Fibroblast of skin of abdomen (primary cell): ENCODE measurements at places on chromosomes 1 and 21.
A peak's percentile ranks its signal among the peaks of the same experiment; 100 is the strongest.

GRCh38 chr1:41020654-41021053 is 871 bp downstream of the SLFNL1 start:
- no peak for DNase-seq

DNA sequence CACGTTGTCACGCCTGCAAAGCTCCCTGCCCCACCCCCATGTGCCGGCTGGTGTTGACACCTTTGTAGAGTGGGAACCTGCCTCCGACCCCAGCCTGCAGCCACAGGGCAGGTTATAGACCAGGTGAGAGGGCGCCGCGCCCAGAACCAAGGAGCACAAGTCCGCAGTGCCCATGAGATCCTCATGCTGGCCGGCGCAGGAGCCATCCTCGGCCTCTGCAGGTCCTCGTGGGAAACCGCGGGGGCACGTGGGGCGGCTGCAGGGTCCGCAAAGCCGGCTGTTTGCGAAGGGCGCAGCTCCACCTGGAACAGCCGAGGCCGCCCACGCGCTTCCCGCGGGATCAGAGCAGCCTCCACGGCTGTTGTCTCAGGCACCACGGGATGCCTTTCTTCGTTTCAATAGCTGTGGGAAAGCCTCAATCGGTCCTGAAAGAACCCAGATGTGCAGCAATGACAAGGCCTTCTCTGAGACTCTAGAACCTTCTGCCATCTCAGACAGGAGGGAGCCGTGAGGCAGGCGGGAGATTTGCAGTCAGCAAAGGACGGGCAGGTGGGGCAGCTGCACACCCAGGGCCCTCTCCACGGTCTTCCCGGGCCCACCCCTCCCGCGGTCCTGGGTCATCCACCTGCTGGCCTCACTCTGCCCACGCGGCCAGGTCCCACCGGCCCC is 29.9 kb downstream of the POFUT2 start:
- no peak for DNase-seq

DNA sequence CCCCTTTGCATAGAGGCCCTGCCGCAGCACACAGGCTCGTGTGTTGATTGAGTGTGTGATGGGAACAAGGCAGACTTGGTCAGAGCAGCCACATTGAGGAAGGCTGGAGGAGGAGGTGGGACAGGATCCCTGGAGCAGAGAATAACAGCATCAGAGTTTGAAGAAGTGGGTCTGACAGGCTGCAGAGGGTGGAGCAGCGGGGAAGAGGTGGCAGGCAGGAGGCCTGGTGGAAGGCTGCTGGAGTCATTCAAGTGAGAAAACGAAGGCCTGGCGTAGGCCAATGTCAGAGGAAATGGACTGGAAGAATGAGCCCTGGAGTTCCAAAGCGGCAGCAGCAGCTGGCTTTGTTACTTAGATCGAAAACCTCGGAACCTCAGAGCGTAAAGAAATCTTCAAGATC is 115.0 kb upstream of the GRIK3 start:
- no peak for DNase-seq

- DNase-seq: peak; percentile 46
Measured at GRCh38 chr1:23102289-23102688, 66.4 kb downstream of the LUZP1 start.

DNA sequence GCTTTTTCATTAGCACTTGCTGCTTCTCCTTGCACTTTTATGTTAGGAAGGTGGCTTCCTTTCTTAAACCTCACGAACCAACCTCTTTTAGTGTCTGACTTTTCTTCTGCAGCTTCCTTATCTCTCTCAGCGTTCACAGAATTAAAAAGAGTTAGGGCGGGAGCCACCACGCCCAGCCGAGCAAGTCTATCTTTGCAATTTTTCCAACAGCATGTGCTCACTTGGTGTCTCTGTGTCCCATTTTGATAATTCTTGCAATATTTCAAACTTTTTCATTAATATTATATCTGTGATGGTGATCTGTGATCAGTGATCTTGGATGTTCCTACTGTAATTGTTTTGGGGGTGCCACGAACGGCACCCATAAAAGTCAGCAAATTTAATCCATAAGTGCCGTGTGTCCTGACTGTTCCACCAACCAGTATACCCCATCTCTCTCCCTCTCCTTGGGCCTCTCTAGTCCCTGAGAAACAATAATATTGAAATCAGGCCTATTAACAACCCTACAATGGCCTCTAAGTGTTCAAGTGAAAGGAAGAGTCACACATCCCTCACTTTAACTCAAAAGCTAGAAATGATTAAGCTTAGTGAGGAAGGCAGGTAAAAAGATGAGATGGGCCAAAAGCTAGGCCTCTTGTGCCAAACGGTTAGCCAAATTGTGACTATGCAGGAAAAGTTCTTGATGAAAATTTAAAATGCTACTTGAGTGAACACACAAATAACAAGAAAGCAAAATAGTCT is 15.9 kb upstream of the ITPKB start:
- DNase-seq: no peak

DNA sequence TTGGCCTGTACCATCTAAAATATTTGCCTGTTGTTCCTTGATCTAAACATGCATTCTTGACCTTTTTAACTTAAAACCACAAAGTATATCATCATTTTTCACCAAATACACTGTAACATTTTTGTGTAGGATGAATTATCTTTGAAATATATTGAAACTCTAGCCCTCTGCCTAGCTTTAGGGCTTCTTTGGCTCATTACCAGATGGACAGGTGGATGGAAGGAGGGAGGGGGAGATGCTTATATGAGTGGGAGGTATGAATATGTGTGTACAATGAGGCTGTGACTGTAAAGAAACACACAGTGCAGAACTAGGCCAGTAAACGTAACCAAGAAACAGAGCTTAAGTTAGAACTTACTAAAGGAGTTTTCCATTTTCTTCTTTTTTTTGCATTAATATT is 118.5 kb downstream of the ESRRG start:
- no peak for DNase-seq

GRCh38 chr21:40177979-40178378 is 310.7 kb downstream of the PCP4 start:
- no peak for DNase-seq

DNA sequence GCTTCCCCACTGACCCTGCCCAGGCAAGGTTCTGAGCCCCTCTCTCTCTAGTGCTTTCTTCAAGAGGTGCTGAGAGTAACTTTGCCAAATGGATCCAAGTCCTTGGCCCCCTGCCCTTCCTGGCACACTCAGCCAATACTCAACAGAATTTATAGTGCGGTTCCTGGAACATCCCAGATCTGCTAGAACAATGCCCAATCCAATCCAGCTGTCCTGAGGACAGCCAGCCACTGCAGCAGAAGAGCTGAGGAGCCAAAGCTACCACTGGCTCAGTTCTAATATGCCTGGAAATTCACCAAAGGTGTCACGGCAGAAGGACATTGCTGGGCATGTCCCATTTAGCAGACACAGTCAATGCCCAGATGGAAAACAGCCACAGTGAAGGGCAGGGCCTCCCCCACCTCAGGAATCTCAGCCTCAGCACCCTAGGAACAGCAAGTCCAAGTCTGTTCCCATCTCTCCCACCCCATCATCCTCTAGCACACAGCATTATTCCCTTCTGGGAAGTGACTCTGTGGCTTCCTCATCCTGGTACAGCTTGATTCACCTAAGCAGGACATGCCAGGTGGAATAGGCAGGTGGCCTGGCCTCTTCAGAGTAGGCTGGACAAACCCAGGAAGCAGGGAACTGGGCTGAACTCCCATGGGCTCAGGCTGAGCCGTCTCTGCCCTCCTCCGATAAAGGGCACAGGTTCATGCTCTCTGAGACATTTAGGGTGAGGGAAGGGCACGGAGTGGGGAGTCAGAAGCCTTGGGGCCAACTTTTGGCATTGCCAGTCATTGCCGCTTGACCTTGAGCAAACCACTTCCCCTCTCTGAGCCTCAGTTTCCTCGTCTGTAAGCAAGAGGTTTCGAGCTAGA is 24.6 kb downstream of the PMVK start:
- DNase-seq: no peak

DNA sequence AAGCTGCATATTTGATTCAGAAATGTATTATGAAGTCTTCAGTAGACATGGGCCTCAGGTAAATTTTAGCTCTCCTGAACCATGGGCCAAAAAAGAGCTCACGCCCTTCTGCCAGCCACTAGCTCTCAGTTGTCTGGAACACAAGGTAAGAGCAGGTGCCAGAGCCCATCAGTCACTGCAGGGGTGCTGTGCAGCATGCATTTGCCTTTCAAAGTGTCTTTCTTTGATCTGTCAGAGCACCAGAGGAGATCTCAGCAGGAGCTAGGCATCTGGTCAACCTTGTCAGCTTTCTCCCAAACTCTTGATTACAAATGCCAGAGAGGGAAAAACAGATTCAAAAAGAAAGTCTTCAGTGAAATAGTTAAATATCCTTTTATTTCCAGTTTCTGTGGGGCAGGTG is 332.3 kb downstream of the COL11A1 start:
- no peak for DNase-seq

- DNase-seq: no peak
Measured at GRCh38 chr1:3902111-3902511, 2.0 kb upstream of the C1orf174 start.

GRCh38 chr1:187517546-187517945 is 688.8 kb downstream of the PLA2G4A start:
- no peak for DNase-seq

GRCh38 chr1:215004121-215004827 is 78.3 kb upstream of the KCNK2 start:
- peak; percentile 87 for DNase-seq

DNA sequence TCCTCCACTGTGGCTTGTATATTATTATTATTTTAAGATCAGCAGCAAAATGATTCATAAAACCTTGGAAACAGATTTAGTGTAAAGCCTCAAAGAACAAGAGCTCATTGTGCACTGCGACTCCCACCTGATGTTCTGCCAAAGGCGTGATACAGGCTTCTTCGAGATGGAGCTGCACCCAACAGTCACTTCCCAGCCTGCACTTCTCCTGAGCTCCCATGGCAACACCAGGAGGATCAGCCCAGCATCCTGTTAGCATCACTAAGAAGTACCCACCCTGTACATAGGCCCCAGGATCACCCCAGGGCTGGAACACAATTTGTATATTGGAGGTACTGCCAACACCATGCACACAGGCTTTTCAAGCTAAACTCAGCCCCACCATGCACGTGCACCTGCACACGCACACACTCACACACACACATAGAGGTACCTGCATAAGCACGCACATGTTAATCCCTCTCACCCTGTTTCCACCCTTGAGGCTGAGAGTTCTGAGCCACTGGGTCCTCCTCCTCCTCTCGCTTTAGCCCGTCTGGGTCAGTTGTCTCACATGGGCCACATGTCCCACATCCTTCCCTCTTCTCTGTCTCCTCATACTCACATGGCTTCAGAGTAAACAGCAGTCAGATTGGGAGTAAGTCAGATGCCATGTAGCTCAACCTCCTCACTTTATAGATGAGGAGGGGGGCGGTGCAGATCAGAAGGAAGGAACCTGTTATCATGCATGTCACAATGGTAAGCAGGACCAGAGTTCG is 281.9 kb upstream of the POU3F1 start:
- DNase-seq: no peak

DNA sequence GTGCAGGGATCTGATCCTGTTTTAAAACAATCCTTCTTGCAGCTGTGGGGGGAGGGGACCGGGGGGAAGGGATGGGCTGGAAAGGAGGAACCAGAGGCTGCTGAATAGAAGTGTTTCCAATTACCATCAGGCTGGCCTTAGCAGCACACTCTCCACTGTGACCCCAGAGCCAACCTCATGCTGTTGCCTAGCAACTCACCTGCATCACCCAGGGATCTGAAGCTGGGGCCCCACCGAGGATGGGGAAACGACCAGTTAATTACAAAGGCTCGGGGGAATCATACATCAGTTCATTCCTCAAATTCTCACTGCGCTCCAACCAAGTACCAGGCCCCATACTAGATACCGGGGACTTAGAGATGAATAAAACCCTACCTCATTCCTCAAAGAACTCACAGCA is 11.9 kb upstream of the GPX7 start:
- no peak for DNase-seq

- DNase-seq: peak; percentile 15
Measured at GRCh38 chr1:201261771-201262547, 21.3 kb upstream of the PKP1 start.

- DNase-seq: no peak
Measured at GRCh38 chr1:154521695-154522094, 19.5 kb upstream of the SHE start.

DNA sequence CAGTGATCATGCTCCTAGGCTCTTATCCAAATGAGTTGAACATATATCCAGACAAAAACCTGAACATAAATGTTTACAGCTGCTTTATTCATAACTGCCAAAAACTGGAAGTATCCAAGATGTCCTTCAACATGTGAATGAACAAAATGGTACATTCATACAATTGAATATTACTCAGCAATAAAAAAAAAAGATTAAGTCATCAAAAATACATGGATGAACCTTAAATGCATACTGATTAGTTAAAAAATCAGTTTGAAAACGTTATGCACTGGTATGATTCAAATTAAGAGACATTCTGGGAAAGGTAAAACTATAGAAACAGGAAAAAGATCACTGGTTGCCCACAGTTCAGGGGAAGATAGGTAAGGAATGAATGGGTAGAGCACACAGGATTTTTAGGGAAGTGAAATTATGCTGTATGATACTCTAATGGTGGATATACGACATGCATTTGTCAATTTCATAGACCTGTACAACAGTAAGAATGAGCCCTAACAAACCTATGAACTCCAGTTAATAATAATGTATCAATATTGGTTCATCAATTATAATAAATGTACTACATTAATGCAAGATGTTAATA is 3.1 kb downstream of the LRRC40 start:
- no peak for DNase-seq

GRCh38 chr1:56385314-56385713 is 194.0 kb downstream of the PLPP3 start:
- DNase-seq: no peak

DNA sequence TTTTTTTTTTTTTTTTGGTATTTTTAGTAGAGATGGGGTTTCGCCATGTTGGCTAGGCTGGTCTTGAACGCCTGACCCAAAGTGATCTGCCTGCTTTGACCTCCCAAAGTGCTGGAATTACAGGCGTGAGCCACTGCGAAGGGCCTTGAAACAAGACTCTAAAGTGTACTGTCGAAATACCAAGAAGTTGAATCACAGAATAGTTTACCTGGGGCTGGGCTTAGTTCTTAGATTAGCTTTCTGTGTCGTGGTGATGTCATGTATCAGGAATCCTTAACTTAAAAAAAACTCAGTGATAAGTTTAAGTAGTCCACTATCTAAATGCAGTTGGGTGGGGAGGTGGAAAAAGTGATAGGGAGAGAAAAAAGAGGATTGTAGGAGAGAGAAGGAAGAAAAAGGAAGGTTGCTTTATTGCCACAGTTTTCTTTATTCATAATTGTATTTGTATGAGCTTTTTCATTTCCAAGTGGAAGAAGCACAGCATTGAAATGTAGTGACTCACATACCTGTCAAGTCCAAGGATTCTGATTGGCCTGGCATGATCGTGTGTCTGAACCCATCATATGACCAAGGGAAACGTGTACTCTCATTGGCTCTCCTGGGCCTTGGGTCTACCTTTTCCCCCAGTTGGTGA is 13.4 kb downstream of the ITSN1 start:
- DNase-seq: peak; percentile 86

DNA sequence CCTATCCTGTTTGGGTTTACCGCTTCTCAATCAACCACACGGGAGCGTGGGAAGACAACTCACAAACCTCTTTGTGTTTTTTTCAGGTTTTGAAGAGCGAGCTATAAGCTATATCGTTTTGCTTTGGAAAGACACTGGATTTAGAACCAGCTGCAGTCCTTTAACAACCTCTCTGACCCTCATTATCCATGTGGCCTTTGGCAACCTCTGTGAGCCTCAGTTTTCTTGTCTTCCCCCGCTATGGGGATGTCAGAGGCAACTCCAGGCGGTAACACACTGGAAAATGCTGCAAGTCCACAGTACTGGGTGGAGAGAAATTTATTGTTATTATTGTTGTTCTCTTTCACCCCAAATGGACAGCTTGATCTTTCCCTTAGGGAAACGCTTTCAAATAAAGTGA is 100.0 kb downstream of the ETS2 start:
- no peak for DNase-seq

GRCh38 chr1:116379057-116379630 is 6.1 kb downstream of the ATP1A1 start:
- no peak for DNase-seq
